ENCODE measurements at places on chromosomes 7 and 10.
A peak's percentile ranks its signal among the peaks of the same experiment; 100 is the strongest.

DNA sequence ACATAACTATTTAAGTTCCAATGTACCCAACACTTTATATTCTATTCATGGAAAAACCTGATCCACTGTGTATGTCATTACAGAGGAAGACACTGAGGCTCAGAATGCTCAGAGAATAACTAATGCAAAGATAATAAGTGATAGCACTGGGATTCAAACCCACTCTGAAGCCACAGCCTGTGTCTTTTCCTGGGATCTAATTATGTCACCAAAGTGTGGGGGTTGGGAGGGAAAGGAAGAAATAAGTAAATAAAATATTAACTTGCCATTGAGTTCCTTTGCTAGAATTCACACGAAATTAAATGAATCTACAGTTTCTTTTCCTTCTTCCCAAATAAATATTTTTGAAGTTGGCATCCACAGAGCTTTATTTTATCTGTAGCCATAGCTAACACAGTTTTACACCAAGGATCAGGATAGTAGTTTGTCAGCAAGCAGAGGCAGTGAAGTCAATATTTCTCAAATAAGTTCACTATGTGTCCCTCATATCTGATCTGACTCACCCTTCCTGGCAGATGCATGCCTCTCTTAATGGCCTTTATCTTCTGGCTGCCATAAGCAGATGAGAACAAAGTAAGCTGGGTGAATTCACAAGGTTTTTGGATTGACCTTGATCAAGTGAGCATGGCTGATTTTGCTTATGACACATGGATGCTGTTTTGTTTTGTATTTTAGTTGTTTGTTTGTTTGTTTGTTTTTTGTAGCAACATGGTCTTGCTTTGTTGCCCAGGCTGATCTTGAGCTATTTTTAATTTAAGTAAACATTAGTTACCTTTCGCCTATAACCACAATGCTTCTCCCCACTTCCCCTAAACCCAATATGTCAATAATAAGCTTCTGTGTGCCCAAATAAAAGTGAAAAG, 6.3 kb downstream of the RAPGEF5 start:
- peak; percentile 20 for DNase-seq

- DNase-seq, result no peak
These were observed 32.7 kb downstream of the EEPD1 start for GRCh38 chr7:36185756-36186155.

GRCh38 chr10:78465431-78465830, 431.8 kb downstream of the RPS24 start:
- DNase-seq, result peak; percentile 7

DNA sequence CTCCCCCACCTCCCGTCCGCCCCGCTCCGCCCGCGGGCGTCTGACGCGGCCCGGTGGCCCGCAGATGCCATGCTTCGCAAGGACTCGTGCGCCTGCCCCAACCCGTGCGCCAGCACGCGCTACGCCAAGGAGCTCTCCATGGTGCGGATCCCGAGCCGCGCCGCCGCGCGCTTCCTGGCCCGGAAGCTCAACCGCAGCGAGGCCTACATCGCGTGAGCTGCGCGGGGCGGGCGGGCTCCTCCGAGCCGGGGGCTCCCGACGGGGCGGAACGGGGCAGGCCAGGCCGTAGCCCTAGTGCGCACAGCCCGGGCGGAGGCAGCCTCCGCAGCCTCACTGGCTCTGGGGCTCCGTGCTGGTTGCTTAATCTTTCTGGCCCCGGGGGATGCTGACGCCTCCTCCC, 2.8 kb downstream of the ASIC3 start:
- DNase-seq, result no peak

DNA sequence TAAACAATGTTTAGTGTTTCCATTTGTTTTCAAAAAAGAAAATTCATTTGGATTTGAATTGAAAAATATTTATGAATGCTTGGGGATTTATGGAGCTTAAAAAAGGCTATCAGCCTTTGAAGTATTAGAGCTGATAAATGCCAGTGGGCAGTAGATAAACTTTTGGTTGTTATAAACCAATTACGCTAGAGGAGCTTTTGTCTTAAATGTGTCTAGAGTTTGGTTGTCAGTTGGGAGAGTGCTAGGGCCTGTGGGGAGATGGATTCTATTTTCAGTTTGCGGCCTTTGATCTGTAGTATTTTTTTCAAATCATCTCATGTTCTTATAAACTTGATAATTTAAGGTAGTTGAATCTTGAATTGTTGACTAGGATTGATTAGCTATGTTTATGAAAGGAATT, 104.0 kb downstream of the SND1 start:
- DNase-seq, result peak; percentile 67

DNA sequence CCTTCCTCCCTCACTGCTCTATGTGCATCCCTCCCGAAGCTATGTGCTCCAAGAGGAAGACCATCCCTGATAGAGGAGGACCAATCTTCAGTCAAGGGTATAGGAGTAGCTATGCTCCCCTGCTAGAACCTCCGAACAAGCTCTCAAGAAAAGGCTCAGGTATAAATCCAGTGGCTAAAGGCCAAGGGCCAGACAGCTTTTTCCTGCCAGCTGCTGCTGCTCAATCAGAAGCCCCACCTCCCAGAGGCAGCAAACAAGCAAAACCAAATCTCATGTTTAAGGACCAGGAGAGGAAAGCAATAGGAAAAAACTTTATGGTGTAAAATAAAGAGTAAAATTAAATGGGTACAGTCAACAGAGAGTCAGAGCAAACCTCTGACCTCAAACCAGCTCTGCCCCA, 187.2 kb downstream of the FGFR2 start:
- peak; percentile 25 for DNase-seq

GRCh38 chr10:59705931-59706330, 3.7 kb downstream of the SLC16A9 start:
- DNase-seq, result no peak

DNA sequence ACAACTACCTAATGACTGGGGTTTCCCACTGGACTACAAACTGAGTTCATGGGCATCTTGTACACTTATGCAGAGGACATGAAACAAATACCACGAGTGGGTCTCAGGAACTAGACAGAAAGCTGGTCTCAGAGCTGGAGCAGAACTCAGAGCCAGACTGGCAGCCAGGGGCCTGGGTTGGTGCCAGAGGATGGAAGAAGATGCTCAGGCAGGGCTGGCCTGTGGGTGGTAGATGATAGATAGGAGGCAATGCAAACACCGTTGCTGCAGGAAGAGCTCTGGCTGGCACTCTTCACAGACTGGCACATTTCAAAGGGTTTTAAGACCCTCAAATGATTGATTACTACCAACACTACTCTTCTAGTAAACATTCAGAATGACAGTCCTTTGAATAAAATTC, 28.8 kb downstream of the ENO4 start:
- DNase-seq, result no peak

DNA sequence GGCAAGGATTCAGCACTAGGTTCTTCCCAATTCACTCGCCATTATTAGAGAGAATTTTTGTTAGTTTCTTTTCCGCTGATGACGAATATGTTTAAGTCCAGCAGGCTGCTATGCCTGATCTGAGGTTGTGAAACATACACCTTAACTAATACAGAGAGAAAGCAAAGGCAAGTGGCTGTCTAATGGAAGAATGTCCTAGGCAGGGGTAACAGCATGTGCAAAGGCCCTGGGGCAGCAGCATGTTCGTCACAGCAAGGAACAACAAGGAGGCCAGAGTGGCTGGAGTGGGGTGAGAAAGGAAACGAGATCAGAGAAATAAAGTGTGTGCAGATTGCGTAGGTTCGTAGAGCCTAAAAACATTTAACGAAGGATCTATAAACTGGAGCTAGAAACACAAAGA, 35.4 kb upstream of the CCDC7 start:
- DNase-seq, result no peak

DNA sequence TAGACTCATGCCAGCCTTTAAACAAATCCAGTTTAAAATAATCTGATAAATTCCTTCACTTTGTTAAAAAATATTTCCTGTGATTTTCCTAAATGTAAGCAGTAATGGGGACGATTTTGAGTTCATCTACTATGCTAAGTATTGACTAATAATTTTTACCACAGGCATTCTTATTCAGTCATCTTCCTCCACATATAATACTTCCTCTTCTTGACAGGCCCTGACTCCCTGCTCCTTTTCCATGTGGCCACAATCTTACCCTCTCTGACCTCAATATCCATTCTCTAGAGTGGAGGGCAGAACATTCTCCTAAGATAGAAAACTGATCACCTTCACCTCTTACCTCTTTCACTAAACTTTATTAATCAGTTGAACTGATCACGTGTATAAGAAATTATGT, 7.8 kb downstream of the DNAJC2 start:
- no peak for DNase-seq

- no peak for DNase-seq
These were observed 56.5 kb downstream of the LYZL1 start for GRCh38 chr10:29345144-29345909.

GRCh38 chr10:86652361-86653202, 1.8 kb upstream of the OPN4 start:
- DNase-seq, result peak; percentile 68

DNA sequence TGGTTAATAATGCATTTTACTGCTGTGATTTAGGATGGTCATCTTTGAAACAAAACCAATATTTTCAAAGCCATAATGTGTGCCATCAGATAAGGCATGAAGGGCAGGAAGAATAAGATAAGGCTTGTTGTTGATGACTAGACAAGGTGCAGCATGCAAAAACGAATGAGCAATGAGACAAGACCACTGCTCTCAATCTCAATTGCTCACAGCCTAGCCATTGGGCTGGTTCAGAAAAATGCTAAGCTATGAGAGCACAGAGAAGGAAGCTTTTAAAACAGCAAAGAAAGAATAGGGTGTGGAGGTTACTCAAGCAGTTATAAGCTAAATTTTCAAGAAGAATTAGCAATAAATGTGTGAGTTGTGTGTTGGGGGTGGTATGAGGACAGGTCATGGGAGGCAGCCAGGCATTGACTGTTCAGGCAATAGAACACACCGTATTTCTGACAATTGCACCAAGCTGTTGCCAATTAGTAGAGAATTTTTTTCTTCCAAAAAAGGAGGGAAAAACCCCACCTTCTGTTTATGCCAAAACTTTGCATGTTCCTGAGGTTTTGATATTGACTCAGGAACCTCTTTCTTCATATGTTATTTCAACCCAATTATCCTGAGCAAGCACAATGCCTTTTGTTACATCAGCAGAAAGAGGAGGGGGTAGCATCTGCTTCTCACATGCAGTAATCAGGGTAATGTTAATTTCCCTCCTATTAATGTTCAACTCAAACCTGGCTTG, 276.5 kb downstream of the HDAC9 start:
- no peak for DNase-seq

DNA sequence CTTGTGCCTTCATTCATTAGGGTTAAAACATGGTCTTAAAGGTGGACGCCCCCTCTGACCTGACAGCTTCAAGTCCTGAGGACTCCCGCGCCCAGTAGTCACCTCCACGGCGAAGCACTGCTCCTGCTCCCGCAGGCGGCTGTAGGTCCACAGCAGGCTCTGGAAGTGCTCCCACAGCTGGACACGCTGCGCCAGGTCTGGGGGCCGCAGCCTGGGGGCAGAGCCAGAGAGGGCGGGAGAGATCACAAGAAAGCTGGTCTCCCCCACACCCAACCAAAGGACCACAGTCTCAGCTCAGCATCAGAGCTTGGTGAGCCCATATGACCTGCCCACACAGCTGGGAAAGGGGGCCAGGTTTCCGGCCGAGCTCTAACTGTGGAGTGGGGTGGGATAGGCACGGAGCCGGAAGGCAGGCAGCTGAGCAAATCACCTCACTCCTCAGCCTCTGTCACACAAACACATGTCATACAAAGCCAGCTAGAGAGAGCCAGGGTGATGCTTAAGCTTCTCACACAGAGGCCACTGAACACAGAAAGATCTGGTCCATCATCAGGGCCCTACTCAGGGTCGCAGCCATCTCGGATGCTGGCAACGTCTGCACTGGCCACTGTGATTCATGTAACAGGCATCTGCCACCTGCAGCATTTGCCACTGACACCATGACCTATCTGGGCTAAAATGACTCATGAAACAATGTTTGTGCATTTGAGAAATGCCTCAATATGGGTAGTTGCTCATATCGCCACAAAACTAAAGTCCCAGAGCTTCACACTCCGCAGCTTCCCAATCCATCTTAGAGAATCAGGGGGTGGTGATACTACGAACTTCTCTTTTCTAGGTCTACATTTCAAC, 12.6 kb downstream of the HPS1 start:
- DNase-seq, result no peak

GRCh38 chr7:37417107-37417474, 31.6 kb downstream of the ELMO1 start:
- DNase-seq, result no peak

DNA sequence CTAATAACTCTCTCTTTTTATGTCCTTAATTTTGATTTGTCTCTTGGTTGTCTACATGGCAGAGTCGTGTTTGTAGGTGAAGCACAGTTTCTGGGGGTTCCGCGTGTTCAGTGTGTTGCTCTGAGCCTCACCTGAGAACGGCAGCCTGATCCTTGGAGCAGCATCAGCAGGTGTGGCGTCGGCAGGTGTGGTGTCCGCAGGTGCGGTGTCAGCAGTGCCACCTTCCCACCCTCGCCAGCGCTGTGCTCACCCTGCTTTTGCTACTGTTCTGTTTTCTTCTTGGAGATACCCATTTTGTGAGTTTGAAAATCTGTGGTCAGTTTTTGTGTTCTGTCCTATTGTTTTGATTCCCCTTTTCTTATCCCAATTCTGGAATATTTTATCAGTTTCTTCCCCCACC, 406.6 kb downstream of the GLRX3 start:
- no peak for DNase-seq

- no peak for DNase-seq
These were observed 21.6 kb upstream of the ZNF37A start for GRCh38 chr10:38072552-38072951.

DNA sequence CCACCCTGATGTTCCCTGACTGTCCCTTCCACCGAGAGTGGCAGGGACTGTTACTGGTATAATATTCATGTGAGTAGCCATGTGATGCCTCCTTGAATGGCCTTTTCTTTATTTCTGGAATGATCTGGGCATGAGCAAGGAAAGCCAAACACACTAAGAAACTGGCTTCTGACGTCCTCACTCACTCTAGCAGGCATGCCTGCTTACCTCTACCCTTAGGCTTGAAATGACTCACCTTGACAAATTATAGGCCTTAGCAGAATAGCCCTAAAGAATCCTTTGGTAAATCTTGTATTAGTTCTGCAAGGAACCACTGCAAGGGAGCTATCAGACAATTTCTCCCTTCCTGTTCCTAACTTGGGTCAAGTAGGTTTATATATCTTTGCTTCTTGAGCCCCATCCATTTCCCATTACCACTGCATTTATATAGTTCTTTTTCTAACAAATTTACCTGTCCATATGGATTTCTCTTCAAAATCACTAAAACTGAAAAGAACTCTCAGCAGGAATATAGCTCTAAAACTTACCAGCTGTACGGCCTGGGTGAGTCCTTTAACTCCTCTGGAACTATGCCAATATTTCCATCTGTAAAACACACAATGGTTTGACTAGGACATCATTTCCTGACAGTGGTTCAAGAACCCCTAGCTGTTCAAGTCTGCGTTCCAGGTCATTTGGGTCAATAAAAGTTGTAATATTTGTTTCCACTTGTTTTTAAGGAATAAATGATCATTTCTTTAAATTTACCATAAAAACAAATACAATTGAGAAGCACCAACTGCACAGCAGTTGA, 13.0 kb upstream of the NDUFA5 start:
- DNase-seq, result peak; percentile 53

- no peak for DNase-seq
These were observed 89.6 kb upstream of the LANCL2 start for GRCh38 chr7:55275291-55276200.

GRCh38 chr7:158419238-158419785, 168.3 kb downstream of the PTPRN2 start:
- DNase-seq, result no peak
